Activated naive CD8-positive, alpha-beta T cell treated with anti-CD3 and anti-CD28 coated beads for 36 hours (primary cell): ENCODE measurements at places on chromosomes 7 and 10. TPM values are rescaled to one million over a fixed set of nuclear protein-coding genes. Genes with fewer than 3 reads are reported as not detected.

Gene CYP26C1
- not detected for total RNA-seq

- no peak overlapping the region for H3K27ac ChIP-seq
- no peak overlapping the region for H3K4me3 ChIP-seq
- DNase-seq = no peak
- no peaks in the 10 kb centered on the region for H3K36me3 ChIP-seq
- H3K4me1 ChIP-seq = no peaks in the 10 kb centered on the region
These were observed 30.5 kb downstream of the ARMC3 start for GRCh38 chr10:22958338-22958737.

Gene DNAJB6
- total RNA-seq = 77.5 TPM

Gene ZNF853
- 2.2 TPM for total RNA-seq

Gene GRID1
- not detected for total RNA-seq

GRCh38 chr10:29806350-29806788 lies 171.6 kb upstream of the SVIL start:
- peaks cover 12% of the 10 kb centered on the region for H3K27me3 ChIP-seq
- no peak for DNase-seq
- H3K4me3 ChIP-seq = no peak overlapping the region
- H3K36me3 ChIP-seq = no peaks in the 10 kb centered on the region
- H3K4me1 ChIP-seq = peaks cover 8% of the 10 kb centered on the region

DNA sequence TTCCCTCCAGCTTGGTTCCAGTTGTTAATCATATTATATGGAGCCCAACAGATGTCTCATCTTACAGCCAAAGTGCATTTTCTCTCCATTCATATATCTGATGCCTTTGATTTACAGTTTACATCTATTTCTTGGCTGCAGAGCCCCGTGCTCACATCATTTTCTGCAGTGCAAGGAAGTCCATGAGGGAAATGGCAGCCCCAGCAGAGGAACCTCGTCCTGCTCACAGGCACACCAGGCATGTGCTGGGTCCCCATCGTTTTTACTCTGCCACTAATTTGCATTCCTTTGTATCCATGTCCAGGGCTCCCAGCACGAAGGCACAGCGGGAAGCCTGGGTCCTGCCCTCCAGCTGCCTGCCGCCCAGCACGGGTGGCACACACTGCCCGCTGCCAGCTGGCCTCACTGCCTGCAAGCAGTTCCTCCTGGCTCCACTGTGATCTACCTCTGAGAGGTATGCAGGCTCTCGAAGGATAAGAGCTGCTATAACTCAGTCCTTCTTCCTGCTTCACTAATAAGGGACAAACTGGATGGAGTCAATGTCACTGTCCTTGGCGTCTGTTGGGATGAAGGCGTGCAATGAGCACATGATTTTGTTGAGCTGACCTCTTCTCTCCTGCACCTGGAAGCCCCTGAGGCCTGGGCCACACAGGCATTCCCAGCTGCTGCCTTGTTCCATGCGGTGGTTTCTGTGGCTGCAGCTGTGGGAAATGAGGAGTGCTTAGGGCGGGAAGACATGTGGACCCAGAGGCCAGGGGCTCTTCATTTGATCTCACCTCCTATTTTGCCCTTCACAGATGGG lies 583.6 kb upstream of the MGMT start:
- no peak overlapping the region for H3K4me3 ChIP-seq
- no peaks in the 10 kb centered on the region for H3K27me3 ChIP-seq
- H3K27ac ChIP-seq = no peak overlapping the region
- H3K4me1 ChIP-seq = no peaks in the 10 kb centered on the region

DNA sequence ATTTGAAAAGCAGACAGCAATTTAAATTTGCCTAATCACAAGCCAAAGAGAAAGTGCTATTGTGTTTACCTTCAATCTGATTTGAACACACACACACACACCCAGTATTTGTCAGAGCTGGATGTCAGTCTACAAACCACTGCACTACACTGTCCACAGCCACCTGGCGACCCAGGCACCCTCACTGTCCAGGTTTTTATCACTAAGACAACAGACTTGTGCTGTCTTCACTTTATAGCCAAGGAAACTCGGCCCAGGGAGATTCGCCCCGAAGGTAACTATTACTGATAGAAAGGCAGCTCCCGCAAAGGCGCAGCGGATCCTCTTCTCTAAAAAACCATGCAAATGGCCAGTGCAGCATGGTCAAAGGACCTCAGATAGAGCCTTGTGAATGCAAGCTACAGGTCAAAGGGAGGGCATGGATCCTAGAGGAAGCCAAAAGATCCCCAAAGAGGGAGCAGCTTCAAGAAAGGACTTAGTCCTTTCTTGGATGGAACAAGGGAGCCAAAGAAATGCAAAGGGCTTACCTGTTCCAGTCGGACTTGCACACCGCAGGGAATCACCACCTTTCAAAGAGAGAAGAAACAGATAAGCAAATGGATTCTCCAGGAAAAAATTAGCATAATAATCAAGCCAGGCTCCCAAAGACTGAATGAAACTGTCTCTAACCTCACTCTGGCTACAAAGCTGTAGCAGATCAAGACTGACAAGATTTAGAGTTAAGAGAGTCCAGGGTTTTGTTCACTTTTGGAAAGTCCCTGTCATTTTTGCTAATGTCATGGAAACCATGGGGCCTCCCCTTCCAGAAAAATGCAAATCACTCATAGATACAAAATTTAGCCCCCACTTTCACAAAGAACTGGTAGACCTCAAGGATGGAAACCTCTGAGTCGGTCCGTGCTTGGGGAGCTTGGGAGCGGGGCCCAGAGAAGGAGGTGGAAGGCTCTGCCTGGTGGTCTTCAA lies 101.1 kb downstream of the TNS3 start:
- peaks cover 3% of the 10 kb centered on the region for H3K27me3 ChIP-seq
- peak; percentile 14 for DNase-seq
- peaks cover 22% of the 10 kb centered on the region for H3K4me1 ChIP-seq
- peak overlapping the region; percentile 32 for H3K27ac ChIP-seq
